Upper lobe of left lung (tissue), 6 donors: ENCODE measurements at places on chromosomes 11 and 22. TPM values are rescaled to one million over a fixed set of nuclear protein-coding genes. Genes with fewer than 3 reads are reported as not detected.

The ARSA gene
- total RNA-seq: 55.5 TPM

DNA sequence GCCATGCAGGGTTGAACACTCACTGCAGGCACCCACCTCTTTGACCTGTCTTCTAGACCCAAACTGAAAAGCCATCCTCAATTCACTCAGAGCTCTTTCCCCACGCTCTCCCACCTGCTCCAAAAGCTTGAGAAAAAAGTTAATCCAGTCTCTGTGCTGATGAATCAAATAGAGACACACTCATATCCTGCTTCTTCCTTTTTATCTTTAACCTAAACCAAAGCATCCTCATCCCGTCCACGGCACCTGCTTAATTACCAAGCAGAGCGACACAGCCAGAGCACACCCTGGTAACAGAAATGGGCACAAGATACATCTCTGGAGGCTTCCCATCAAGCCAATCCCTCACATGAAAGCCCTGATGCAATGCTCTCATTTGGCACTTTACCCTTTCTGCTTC is 102.6 kb downstream of the PLEKHA7 start:
- no peaks in the 10 kb centered on the region for H3K36me3 ChIP-seq
- no peaks in the 10 kb centered on the region for H3K27me3 ChIP-seq
- DNase-seq: no peak

GRCh38 chr11:67024966-67025365 is 2.0 kb downstream of the SYT12 start:
- H3K36me3 ChIP-seq: no peaks in the 10 kb centered on the region
- H3K27me3 ChIP-seq: no peaks in the 10 kb centered on the region
- H3K4me1 ChIP-seq: peaks cover 19% of the 10 kb centered on the region
- no peak overlapping the region for H3K4me3 ChIP-seq
- DNase-seq: no peak

DNA sequence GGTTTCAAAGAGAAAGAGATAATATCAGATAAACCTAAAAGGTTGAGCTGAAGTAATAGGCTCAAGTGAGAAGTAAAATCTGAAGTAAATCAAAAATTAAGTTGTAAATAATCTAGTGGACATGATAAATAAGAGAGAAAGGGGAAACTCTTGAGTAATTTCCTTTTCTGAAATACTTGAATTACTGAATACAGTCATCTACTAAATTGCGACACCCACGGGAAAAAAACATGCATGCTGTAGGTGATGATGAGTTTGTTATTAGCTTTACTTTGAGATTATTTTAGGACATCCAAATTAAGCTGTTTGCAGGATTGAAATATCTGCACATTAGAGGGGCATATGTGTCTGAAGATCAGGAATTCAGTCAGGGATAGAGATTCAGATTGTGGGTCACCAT is 50.0 kb upstream of the CARD18 start:
- no peaks in the 10 kb centered on the region for H3K27me3 ChIP-seq
- no peak overlapping the region for H3K27ac ChIP-seq
- no peaks in the 10 kb centered on the region for H3K4me1 ChIP-seq
- no peak overlapping the region for H3K4me3 ChIP-seq
- no peaks in the 10 kb centered on the region for H3K36me3 ChIP-seq
- peak; percentile 47 for DNase-seq

DNA sequence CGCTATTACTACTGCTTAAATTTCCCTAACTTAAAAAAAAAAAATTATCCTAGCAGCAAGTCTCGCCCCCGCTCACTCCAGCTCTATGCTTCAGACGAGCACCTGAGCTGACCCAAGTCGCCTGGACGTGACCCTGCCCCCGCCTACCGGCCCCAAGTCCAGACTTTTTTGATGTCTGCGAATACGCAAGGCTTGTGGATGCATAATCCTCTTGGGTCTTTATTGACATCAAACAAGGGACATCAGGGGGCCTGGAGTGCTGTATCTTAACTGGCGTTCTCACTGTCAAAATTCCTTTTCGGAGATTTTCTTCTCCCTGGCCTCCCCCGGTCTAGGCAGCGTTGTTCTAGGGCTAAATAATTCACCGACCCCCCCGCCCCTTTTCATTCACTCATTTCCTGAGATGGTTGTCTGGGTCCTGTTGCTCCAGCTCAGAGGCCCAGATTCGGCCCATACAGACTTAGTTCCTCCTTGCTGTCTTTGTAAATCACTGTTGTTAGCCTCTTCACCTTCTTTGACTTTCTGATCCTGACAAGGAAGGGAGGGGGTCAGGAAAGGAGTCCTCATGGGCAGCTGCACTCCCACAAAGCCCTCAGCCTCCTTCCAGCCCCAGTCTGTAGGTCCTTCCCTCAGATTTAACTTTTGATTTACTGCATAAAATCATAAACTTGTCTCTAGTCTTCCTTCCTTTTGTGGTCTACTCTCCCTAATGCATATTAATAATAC is 601 bp upstream of the LRP4 start:
- H3K27ac ChIP-seq: peak overlapping the region; percentile 35
- no peak for DNase-seq
- peaks cover 39% of the 10 kb centered on the region for H3K4me1 ChIP-seq
- peak overlapping the region; percentile 57 for H3K4me3 ChIP-seq
- peaks cover 5% of the 10 kb centered on the region for H3K27me3 ChIP-seq
- H3K36me3 ChIP-seq: no peaks in the 10 kb centered on the region

The PRDM11 gene
- 13.1 TPM for total RNA-seq

The RBX1 gene
- total RNA-seq: 41.4 TPM

The RIMBP3B gene
- total RNA-seq: not detected

The APOC3 gene
- 4.4 TPM for total RNA-seq

The ZBTB16 gene
- total RNA-seq: 322 TPM

The OR11H1 gene
- not detected for total RNA-seq

DNA sequence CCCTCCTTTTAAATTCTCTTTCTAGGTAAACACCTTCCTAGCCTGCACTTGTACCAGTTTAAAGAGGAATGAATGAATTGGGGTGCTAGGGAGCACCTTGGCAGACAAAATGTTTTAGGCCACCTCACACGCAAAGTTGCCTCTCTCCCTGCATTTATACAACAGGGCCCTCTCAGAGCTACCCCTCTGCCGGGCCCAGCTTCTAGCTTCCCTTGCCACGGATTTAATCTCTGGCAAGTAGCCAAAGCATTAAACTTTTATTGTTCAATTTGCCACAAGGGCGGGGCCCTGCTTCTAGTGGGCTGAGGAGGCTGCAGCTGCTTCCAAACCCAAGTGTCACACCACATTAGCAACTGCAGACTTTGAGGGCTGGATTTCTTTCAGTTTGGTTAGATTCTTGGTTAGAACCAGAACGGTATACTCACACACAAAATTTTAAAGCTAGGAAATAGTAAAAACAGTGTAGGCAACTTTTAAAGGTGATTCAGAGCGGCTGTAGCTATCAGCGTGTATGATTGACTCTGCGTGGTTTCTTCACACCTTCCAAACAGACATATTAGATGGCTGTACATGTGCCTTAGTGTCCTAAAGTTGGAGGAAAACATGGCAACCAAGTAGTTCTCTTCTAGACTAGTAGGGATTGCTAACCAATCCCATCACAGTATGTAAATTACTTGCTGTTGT is 6.5 kb downstream of the KREMEN1 start:
- H3K4me1 ChIP-seq: peaks cover 21% of the 10 kb centered on the region
- DNase-seq: no peak
- H3K4me3 ChIP-seq: no peak overlapping the region
- no peaks in the 10 kb centered on the region for H3K36me3 ChIP-seq
- H3K27ac ChIP-seq: peak overlapping the region; percentile 1

DNA sequence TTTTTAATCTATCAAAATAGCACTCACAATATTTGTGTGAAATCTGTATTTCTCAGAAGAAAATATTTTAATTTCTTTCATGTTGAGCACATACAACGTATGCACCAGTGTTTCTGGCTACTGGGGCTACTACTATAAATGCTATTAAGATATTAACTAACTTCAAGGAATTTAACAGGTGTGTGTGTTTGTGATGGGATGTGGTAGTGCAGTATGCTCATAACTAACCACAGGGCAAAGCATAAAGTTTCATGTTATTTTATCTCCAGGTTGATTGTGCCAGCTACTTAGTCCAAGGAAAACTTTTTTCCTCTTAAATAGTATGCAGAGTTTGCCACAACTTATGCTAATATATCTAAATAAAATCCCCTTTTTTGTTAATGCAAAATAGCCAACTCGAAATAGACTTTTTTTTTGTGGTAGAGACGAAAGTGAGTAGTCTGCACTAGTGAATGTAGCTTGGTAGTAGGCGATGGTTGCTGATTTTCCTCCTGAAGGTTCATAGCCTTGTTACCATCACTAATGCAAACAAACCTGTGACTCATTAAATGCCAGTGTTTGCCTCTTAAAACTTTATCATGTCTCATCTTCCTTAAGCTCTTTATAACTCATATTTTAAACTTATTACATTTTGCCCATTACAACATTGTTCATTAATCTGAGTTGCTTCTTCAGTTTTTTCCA is 565.5 kb upstream of the ANO3 start:
- H3K27ac ChIP-seq: no peak overlapping the region
- no peaks in the 10 kb centered on the region for H3K4me1 ChIP-seq
- no peak overlapping the region for H3K4me3 ChIP-seq
- DNase-seq: no peak
- H3K27me3 ChIP-seq: no peaks in the 10 kb centered on the region

DNA sequence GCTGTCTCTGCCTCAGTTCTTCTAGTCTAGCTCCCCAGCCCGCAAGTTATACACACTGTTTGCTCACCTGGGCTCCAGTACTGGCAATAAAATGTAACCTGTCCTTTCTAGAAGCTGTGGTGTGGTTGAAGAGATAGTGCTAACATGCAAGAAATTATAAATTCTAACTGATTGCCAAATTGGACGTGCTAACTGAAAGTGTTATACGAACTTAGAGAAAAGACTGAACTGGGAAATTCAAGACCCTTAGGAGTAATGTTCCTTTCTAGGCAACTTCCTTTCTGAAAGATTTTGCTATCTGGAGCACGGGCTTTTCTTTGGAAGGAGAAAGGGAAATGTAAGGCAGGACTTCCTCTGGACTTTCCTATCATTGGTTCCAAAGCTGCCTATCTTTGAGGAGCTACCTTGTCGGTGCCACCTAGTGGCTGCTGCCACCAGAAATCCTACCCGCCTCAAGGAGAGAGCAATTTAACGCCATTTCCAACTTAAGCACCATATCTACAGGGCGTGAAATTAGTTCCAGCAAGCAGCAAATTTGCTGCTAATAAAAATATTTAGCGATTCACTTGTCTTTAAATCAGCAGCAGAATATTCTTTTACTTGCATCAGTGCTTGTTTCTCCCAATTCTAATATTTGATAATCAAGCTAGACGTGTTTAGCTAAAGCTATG is 12.7 kb upstream of the TMEM218 start:
- H3K27ac ChIP-seq: peak overlapping the region; percentile 74
- H3K36me3 ChIP-seq: no peaks in the 10 kb centered on the region
- no peaks in the 10 kb centered on the region for H3K27me3 ChIP-seq
- DNase-seq: peak; percentile 81

- peak overlapping the region; percentile 46 for H3K27ac ChIP-seq
- peaks cover 7% of the 10 kb centered on the region for H3K4me1 ChIP-seq
- H3K27me3 ChIP-seq: no peaks in the 10 kb centered on the region
- no peak overlapping the region for H3K4me3 ChIP-seq
- no peaks in the 10 kb centered on the region for H3K36me3 ChIP-seq
Observed at GRCh38 chr11:122159173-122159721, 43.2 kb upstream of the BLID start.

DNA sequence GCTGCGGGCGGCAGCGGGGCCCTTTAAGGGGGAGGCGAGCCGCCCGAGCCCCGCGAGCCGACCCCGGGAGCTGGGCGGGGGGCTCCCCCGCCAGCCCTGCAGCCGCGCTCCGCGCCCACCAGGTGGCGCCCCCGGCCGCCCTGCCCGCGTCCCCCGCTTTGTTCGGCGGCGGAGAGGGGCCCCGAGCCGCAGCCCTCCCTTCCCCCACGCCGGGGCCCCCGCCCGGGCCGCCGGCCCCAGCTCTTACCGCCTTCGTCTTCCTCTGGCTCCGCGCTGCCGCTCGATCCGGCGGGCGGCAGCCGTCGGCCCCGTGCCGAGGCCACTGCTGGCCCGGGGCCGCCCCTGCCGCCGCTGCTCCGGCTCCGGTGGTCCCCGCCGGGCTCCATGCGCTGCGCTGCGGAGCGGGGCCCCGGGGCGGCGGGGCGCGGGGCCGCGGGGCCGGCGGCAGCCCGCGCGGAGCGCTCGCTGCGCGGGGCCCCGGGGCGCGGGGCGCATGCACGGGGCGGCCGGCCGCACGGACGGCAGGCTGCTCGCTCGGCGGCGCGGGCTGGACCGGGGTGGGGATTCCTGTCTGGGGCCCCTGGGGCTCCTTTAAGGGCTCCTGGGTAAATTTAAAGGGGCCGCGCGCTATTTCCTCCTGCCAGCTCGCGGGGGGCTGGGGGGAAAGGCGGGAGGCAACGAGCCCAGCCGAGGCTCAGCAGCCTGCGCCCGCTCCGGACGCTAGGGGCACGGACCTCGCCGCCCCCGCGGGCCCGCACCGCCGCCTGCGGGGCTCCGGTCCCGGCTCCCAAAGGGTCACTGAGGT is at the start of gene ZFTA:
Gene ZFTA (minus strand): TSS at position 539 of the 805 bp plus-strand sequence. CDS start 153 bp downstream, at position 386.
- peak within 1 kb of the TSS; percentile 90 for H3K27ac ChIP-seq
- H3K27me3 ChIP-seq: no peaks in the 10 kb centered on the region
- peaks cover 26% of the 10 kb centered on the region for H3K4me1 ChIP-seq
- peak; percentile 93 for DNase-seq
- peaks cover 6% of the 10 kb centered on the region for H3K36me3 ChIP-seq
- H3K4me3 ChIP-seq: peak within 1 kb of the TSS; percentile 93

The NEAT1 gene
- total RNA-seq: 891 TPM

- H3K4me3 ChIP-seq: no peak overlapping the region
- no peaks in the 10 kb centered on the region for H3K4me1 ChIP-seq
- no peak overlapping the region for H3K27ac ChIP-seq
- DNase-seq: no peak
- H3K27me3 ChIP-seq: no peaks in the 10 kb centered on the region
- H3K36me3 ChIP-seq: peaks cover 42% of the 10 kb centered on the region
Observed at GRCh38 chr11:44130751-44131150, 35.3 kb downstream of the EXT2 start.

- no peaks in the 10 kb centered on the region for H3K27me3 ChIP-seq
- no peaks in the 10 kb centered on the region for H3K36me3 ChIP-seq
- DNase-seq: peak; percentile 99
Observed at GRCh38 chr11:18698341-18699268, at the start of gene TMEM86A. Gene TMEM86A, plus strand, starts transcription at chr11:18698779. Its CDS starts 108 bp downstream, at chr11:18698887.

The FTH1 gene
- 4,596 TPM for total RNA-seq

The PYGM gene
- 1.0 TPM for total RNA-seq

The CCDC81 gene
- total RNA-seq: 1.2 TPM

DNA sequence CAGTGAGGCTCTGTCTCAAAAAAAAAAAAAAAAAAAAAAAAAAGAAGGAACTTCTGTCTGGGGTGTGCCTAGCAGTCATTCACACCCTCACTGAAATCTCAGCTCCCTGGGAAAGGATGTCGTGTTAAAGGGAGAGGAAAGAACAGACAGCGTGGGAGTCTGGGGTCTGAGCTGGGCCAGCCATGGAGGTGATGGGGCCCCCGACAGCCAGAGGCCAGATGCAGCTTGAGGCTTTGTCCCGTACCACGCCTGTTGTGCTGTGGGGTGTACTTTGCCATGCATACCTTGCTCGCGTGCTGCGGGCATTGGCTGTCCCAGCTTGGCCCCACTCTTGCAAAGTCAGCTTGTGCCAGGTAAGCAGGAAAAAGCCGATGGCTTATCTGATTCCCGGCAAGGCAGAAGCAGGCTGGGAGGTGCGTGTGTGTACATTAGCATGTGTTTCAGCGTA is 4.6 kb downstream of the SYT12 start:
- no peak for DNase-seq
- no peak overlapping the region for H3K4me3 ChIP-seq
- no peak overlapping the region for H3K27ac ChIP-seq
- H3K27me3 ChIP-seq: no peaks in the 10 kb centered on the region
- no peaks in the 10 kb centered on the region for H3K36me3 ChIP-seq
